Coronary artery (tissue), 2 donors: ENCODE measurements at places on chromosomes 2 and 18.

DNA sequence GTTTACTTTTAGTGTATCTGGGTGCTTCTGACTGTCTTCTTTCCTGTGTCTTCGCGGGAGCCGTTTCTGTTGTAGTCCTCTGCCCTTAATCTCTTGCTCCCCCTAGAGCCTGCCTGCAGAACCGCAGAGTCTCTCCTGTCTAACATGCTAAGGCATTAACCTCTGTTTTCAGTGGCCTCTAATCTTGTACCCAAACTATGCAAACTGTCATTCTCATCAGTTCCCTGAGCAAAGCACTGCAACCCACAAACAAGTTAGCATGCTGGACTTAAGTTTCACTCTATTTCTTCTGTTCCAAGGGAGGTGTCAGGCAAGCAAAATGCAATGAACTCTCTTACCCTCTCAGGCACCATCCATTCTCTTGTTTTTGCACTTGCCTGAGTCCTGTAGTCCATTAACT lies 138.4 kb downstream of the OTX1 start:
- DNase-seq: no peak

- DNase-seq: no peak
Observed at GRCh38 chr2:196322973-196323810, 151.8 kb upstream of the STK17B start.

GRCh38 chr2:152569186-152569585 lies 148.1 kb downstream of the PRPF40A start:
- no peak for DNase-seq

DNA sequence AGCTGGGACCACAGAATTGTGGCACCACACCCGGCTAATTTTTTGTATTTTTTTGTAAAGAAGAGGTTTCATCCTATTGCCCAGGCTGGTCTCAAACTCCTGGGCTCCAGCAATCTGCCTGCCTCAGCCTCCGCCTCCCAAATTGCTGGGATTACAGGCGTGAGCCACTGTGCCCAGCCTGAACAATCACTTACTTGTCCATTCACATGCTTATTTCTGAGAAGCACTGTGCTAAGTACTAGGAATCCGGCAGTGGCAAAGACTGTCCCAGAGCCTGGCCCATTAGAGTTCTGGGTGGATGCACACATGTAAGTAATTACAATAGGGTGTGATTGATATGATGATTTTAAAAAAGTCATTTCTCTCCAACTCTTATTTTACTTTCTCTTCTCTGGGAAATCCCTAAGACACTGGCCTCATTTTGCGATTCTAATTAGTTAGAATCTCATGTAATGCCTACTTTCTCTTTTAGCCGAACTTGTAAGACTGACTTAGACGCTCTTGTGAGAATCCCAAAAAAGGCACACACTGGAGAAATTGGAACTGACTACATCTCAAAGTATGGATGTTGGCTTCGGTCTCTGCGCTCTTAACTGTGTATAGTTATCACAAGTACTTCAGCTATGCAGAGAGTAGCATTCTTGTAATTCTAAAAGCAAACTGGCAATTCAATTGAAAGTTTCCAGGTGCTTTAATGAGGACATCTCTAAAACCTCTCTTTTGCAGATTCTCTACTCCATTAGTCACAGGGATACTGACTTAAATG lies 567.7 kb downstream of the DCC start:
- no peak for DNase-seq

- no peak for DNase-seq
Observed at GRCh38 chr2:101566632-101567228, 91.8 kb upstream of the RFX8 start.

DNA sequence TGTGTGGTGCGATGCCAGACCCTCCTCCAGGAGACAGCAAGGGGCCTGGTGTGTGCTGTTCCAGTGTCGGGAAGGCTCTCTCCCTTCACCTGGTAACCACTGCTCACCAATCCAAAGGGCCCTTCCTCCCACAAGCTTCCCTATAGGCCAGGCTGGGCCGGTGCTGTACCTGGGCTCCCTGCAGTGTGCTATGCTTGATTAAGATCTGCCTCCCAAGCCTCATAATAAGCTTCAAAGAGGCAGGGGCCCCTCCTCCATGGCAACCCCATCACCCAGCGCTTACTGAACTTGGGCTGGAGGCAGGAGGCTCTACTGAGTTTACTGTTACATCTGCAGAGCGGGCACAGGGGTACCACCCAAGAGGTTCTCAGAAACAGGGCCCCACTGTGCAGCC lies 4.5 kb upstream of the MAL start:
- DNase-seq: no peak

GRCh38 chr2:238847841-238848690 lies at the start of gene TWIST2:
Gene TWIST2, plus strand, starts transcription at chr2:238848085. Its CDS starts 131 bp downstream, at chr2:238848216.
- DNase-seq: peak; percentile 88

DNA sequence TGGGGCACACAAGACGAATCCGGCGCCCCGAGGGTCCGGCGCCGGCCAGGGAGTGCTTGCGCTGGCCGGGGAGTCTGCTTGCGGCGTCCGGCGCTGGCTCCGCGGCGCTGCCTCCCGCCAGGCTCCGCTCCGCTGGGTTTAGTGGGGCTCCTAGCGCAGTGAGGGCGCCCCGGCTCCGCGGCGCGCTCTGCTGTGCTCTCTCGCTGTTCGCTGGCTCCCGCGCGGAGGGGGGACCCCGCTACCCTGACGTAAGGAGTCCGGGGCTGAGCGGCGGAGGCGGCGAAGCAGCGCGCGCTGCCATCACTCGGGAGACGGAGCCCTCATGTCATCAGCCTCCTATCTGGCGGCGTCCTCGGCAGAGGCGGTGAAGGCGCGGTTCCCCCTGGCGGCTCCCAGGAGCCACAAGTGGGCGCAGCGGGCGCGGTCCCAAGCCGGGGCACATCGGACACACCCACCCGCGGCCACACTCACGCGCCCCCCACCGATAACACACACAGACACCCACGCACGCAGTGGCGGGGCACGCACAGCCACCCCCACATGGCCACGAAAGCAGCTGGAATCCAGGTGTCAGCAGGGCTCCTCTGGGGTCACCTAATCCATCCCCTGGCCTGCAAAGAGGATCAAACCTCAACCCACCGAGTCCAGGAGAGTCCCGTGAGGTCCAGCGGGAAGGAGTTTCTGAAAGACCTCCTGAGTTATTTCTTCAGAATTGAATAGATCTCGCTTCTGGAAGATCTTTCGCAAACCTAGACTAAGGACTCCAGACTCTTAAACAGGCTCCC lies at the start of gene C1QL2:
Gene C1QL2 (minus strand): TSS at position 189 of the 785 bp plus-strand sequence. CDS start 482 bp downstream, outside the sequence.
- no peak for DNase-seq

- no peak for DNase-seq
Observed at GRCh38 chr2:135586148-135586547, 54.9 kb downstream of the R3HDM1 start.

GRCh38 chr18:41347057-41347456 lies 608.0 kb upstream of the PIK3C3 start:
- DNase-seq: no peak

DNA sequence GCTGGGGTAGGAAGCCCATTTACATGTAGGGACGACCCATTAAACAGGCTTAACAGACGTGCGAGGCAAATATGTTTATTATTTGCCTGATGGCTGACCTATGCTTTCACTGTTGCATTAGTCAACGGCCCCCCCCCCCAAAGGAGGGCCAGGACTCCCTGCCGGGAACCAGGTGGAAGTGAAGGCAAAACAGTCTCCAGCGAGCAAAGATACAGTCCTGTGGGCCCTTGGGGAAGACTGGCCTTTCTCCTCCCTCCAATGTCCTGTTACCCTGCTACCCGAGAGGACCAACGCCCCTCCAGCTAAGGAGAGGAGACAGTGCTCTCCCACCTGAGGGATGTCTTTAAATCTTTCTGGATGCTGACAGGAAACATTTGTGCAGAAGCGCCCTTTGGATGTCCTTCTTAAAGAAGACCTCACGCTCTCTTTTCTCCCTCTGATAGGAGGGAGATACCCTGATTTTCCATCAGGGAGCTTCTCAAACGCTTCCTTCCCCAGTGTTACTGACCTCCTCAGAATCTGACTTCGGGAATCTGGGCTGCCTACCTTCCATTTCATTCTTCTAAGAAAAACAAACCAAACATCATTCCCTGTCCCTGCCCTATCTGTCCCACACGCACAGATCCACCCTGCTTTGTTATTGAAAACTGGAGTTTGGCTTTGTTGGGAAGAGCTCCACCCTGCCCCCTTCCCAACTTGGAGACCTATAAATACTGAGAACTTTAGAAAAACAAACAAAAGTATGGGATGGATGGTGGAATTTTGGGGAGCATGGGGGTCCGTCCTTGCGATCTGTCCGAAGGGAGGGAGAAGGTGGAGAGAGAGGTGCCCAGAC lies 135.9 kb upstream of the SIX3 start:
- DNase-seq: no peak

DNA sequence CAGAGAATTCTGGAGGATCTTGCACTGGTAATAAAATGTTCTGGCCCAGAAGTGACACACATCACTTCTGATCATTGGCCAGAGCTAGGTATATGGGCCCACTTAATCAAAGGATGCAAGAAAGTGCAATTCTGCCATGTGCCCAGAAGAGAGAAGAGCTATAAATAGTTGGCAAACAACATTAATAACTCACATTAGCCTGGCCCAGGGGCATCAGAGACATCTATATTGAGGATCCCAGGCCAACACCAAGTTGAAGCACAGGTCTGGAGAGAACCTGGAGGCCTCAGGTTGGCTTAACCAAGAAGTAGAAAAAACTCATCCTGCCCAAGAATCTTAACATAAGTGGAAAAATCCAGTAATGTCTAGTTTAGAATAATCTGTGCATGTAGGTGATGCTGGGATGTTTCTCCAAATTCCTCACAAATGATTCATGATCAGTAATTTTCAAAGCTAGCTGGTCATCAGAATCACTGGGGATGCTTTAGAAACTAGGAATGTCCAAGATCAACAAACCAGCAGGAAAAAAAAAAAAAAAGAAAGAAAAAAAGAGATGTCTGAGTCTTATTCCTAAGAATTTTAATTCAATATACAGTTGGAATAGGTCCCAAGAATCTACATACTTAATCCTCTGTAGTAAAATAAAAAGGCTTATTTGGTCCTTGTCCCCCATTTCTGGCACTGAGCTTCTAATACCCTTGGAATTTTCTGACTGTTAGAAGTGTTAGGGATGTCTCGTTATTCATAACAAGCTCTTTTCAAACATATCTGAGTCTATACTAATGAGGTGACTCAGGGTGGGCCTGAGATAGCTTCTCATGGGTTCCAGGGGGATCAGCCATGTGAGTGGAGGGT lies 35.0 kb upstream of the EVA1A start:
- DNase-seq: no peak

- DNase-seq: no peak
Observed at GRCh38 chr2:25926984-25927756, 48.9 kb upstream of the ASXL2 start.

GRCh38 chr2:131077182-131077846 lies 15.9 kb downstream of the FAM168B start:
- DNase-seq: no peak
